Ovary (tissue), 10 donors: ENCODE measurements at places on chromosomes 2 and 18. TPM values are rescaled to one million over a fixed set of nuclear protein-coding genes. Genes with fewer than 3 reads are reported as not detected.

- no peaks in the 10 kb centered on the region for H3K27me3 ChIP-seq
- no peaks in the 10 kb centered on the region for H3K4me1 ChIP-seq
- H3K4me3 ChIP-seq, result no peak overlapping the region
- no peak for DNase-seq
Measured at GRCh38 chr18:3679241-3679640, 229.3 kb downstream of the TGIF1 start.

DNA sequence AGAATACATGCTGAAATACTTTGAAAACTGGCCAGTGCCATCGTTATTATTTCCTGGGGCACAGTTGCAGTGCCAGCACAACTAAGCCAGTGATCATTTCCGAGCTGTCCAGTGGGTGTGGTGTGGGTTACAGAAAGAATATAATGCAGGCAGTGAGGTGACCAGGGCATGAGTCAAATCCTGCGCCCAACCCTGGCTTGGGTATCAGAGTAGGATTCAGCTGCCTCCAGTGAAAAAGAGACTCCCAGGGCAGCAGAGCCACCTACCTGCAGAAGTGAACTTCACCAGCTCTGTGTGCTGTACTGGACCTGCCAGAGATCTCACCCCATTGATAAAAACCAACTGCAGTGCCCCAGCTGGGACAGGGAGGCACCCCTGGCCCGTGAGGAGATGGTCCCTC lies 18.0 kb downstream of the SLC9A2 start:
- no peak overlapping the region for H3K27ac ChIP-seq
- DNase-seq, result no peak
- no peaks in the 10 kb centered on the region for H3K36me3 ChIP-seq
- no peak overlapping the region for H3K4me3 ChIP-seq

DNA sequence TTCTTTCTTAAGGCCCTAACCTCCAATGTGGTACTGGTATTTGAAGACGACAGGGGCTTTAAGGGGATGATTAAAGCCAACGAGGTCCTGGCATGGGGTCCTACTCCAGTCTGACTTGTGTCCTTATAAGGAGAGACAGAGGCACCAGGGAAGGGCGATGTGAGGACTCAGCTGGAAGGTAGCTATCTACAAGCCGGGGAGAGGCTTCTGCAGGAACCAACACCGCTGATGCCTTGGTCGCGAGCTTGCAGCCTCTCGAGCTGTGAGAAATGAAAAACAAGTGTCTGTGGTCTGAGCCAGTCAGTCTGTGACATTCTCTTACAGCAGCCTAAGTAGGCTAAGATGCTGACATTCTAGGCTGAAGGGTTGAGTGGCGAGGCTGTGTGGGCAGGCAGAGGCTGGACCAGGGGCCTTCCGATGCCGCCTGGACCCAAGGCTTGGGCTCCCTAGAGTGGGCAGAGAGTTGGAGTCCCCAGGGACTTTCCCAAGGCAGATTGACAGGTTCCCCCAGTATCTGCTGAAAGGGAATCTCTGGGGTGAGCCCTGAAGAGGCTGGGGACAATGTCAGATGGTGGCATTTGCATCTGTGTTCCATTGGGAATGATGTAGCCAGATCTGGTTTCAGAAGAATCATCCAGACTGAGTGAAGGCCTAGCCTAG lies 322.9 kb upstream of the HS6ST1 start:
- no peak for DNase-seq
- no peak overlapping the region for H3K27ac ChIP-seq
- H3K4me3 ChIP-seq, result no peak overlapping the region

The TNFRSF11A gene
- 1.5 TPM for total RNA-seq

The ERFE gene
- 0.25 TPM for total RNA-seq

DNA sequence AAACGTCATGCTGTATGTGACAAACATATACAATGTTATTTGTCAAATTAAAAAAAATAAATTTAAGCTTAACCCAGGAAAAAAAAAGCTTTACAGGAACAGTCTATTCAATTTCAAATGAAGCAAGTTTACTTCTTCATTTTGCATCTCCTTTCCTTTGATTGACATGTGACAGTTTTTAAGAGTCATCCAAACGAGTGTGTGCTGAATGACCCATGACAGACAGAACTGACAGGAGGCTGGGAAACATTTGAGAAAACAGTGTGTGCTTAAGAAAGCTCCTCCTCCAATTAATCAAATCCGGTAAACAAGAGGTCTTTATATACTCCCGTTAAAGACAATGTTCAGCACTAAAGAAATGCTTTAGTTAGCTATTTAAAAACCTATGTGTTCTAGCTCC lies 177.7 kb downstream of the SRBD1 start:
- no peaks in the 10 kb centered on the region for H3K4me1 ChIP-seq
- no peak for DNase-seq
- H3K4me3 ChIP-seq, result no peak overlapping the region
- no peaks in the 10 kb centered on the region for H3K27me3 ChIP-seq
- no peaks in the 10 kb centered on the region for H3K36me3 ChIP-seq

- H3K27ac ChIP-seq, result no peak overlapping the region
- no peaks in the 10 kb centered on the region for H3K36me3 ChIP-seq
- H3K27me3 ChIP-seq, result no peaks in the 10 kb centered on the region
- no peak for DNase-seq
- no peak overlapping the region for H3K4me3 ChIP-seq
Measured at GRCh38 chr2:129192841-129193253, 786.6 kb upstream of the RAB6C start.

The NXPH2 gene
- total RNA-seq, result 2.5 TPM

The TXNDC2 gene
- total RNA-seq, result 0.15 TPM

The GALNT5 gene
- total RNA-seq, result not detected

DNA sequence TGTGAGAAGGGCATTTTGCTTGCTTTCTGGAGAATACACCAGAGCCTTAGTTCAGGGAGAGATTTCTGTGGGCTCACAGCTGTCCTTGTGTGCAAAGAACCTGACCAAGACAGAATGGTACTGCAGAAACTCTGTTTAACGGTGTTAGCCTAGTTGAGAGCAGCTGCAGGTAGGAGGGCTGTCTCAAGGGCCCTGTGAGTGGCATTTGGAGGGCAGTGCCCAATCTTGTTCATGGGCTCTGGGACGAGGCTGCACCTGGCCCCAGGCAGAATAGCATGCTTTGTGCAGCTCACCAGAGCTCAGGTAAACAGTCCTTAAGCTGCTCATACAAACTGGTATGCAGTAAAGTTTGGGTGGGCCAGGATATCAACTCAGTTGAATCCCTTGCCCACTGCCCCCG lies 16.9 kb upstream of the RGPD4 start:
- no peaks in the 10 kb centered on the region for H3K36me3 ChIP-seq
- DNase-seq, result no peak
- no peaks in the 10 kb centered on the region for H3K4me1 ChIP-seq
- no peaks in the 10 kb centered on the region for H3K27me3 ChIP-seq

The PCGF1 gene
- total RNA-seq, result 13.8 TPM

The FHOD3 gene
- total RNA-seq, result 11.0 TPM

The MRPL53 gene
- 67.7 TPM for total RNA-seq

The MMADHC gene
- total RNA-seq, result 67.0 TPM

DNA sequence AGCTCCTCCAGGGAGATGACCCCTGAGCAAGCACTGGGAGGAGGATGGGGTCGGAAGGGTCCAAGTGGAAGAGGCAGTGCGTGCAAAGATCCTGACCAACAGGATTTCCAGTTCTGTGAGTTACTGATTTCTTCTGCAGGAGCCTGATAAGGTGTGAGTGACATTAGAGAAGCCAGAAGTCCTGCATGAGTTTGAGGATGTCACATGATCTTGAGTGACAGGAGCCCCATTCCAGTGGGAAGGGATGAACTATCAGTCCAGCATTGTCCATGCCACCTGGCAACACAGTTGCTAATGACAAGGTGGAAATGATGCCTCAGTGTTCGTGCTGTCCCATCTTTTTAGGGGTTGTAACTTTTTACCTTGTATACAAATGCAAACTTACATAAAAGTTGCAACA lies 285.1 kb upstream of the HDAC4 start:
- H3K4me1 ChIP-seq, result no peaks in the 10 kb centered on the region
- DNase-seq, result no peak
- H3K27me3 ChIP-seq, result no peaks in the 10 kb centered on the region
- no peak overlapping the region for H3K4me3 ChIP-seq
- H3K36me3 ChIP-seq, result no peaks in the 10 kb centered on the region
- no peak overlapping the region for H3K27ac ChIP-seq

- no peak for DNase-seq
- no peaks in the 10 kb centered on the region for H3K27me3 ChIP-seq
- H3K36me3 ChIP-seq, result no peaks in the 10 kb centered on the region
Measured at GRCh38 chr2:145043399-145043834, 523.5 kb upstream of the ZEB2 start.

GRCh38 chr2:84427235-84428138 lies 31.6 kb downstream of the SUCLG1 start:
- H3K36me3 ChIP-seq, result no peaks in the 10 kb centered on the region
- no peak overlapping the region for H3K27ac ChIP-seq

The MYO5B gene
- total RNA-seq, result 3.3 TPM

GRCh38 chr2:240456447-240457222 lies 21.2 kb downstream of the GPC1 start:
- peaks cover 19% of the 10 kb centered on the region for H3K4me1 ChIP-seq
- no peaks in the 10 kb centered on the region for H3K27me3 ChIP-seq
- no peaks in the 10 kb centered on the region for H3K36me3 ChIP-seq
- H3K4me3 ChIP-seq, result no peak overlapping the region
- DNase-seq, result peak; percentile 26
- peak overlapping the region; percentile 70 for H3K27ac ChIP-seq

The PARD6G gene
- 12.3 TPM for total RNA-seq

DNA sequence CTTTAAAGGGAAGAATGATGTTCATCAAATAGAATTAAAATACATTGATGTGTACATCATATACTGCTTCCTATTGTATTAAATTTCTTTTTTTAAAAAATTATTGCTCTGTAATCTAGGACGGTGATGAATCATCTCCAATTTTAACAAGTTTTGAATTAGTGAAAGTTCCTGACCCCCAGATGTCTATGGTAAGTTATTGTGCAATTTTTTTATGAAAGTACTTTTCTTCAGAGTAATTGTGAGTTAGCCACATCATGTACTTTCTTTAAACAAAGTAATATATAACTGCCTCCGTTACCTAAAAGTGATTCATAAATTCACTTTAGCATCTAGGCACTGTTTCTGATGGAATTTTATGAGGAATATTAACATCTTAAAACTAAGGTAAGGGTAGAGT lies 38.1 kb downstream of the PIK3C3 start:
- no peaks in the 10 kb centered on the region for H3K36me3 ChIP-seq
- H3K4me3 ChIP-seq, result no peak overlapping the region
- DNase-seq, result no peak
- H3K27ac ChIP-seq, result no peak overlapping the region
